ENCODE measurements at places on chromosomes 13 and 19.

DNA sequence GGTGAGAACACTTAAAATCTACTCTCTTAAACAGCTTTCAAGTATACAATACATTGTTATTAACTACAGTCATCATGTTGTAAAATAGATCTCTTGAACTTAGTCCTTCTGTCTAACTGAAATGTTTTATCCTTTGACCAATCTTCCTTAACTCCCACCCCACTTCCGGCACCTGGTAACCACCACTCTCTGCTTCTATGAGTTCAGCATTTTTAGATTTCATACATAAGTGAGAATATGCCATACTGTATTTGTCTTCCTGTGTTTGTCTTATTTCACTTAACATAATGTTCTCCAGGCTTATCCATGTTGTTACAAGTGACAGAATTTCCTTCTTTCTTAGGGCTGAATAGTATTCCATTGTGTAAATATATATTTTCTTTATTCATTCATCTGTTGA, 144.1 kb upstream of the TRPC4 start:
- no peak for DNase-seq

DNA sequence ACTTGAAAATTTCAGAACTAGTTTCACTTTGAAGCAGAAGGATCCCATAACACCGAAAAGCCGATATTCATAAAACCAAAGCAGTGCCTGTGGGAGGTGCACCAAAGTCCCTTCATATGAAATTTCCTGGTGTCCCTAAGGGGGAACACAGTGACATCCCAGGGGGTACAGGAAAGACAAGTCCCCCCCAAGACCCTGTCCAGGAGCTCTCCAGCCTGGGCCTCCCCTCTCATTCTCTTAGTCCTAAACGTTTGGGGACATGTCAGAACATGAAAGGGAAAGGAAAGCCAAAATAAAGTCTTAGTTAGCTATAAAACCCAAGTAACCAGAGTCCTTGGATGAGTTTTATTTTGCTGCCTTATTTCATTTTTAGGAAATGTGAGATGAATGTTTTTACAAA, 56.6 kb downstream of the MRPL57 start:
- DNase-seq = no peak

DNA sequence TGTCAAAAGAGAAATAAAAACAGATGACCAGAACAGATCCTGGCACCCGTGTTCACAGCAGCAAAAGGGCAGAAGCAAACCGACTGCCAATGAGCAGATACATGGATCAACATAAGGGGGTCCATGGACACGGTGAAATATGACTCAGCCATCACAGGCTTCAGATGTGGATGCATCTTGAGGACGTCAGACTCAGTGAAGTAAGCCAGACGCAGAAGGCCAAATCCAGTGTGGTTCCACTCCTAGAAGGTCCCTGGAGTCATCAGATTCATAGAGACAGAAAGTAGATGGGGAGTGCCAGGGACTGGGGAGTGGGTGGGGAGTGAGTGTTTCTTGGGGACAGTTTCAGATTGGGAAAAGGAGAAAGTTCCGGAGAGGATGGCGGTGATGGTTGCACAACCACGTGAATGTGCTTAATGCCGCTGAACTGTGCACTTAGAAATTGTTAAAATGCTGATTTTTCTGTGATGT, 28.8 kb upstream of the SEMA6B start:
- DNase-seq = no peak

DNA sequence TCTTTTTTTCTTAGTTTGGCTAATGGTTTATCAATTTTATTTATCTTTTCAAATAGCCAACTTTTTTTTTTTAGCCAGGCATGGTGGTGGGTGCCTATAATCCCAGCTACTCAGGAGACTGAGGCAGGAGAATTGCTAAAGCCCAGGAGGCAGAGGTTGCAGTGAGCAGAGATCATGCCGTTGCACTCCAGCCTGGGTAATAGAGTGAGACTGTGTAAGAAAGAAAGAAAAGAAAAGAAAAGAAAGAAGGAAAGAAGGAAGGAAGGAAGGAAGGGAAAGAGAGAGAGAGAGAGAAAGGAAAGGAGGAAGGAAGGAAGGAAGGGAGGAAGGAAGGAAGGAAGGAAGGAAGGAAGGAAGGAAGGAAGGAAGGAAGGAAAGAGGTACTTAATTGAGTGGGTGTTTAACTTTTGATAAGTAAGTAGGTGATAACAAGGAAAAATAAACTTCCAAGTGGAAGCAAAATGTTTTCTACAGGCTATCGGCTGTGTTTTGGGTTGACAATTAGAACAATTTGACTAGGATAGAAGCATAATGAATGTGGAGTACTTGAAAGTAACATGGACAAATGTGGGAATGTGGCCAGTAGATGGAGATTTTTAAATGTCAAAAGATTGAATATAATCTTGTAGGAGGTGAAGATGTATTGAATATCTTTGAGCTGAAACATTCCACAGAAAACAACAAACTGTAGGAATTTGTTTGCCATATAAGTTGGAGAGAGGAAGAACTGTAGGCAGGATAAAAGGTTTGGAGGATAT, 62.8 kb upstream of the MYO16 start:
- DNase-seq = no peak

- DNase-seq = no peak
Measured at GRCh38 chr13:73842626-73843025, 291.6 kb downstream of the KLF12 start.

DNA sequence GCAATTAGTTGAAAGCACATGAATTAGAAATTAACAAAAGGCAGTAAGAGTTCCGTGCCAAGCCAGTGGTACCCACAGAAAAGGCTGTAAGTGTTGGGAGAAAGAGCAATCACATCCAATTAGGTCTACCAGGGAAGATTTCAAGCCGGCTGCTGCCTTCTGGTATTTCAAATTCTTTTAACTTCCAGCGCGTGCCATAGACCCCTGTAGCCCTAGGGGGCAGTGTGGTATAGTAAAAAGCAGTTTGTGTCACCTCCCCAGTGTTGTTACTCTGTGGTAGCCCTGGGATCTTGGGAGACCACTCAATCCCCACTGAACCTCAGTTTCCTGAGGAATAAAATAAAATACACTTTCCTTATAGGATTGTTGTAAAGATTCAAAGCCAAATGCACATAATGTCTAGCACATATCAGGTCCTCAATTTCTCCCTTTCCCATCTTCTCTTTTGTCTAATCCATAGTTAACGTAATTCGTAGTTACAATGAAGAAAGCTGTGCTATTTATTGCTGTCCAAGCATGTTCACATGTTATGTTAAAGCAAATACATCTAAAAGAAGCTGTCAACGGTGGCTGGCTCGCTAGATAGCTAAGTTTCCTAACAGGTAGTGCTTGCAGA, 230.2 kb downstream of the TDRD3 start:
- DNase-seq = no peak

- DNase-seq = no peak
Measured at GRCh38 chr19:34193439-34193838, 21.1 kb downstream of the LSM14A start.

GRCh38 chr13:113992276-113993005, 18.6 kb upstream of the C13orf46 start:
- no peak for DNase-seq

DNA sequence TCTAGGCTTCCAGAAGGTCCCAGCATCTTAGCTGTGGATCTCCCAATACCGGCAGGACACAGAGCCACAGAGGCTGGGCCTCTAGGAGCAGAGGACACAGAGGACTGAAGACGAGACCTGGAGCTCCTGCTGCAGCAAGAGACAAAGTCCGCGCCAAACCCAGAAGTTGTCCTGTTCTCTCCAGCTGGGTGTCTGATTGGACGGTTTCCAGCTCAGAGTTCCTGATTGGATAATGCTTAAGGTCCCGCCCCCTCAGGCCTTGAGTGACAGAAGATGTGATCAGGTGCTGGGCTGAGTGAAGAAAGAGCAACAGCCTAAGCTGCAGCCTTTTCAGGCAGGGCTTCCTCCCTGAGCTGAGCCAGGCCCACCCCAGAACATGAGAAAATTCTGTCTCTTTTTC, 59.9 kb upstream of the ZNF85 start:
- no peak for DNase-seq

DNA sequence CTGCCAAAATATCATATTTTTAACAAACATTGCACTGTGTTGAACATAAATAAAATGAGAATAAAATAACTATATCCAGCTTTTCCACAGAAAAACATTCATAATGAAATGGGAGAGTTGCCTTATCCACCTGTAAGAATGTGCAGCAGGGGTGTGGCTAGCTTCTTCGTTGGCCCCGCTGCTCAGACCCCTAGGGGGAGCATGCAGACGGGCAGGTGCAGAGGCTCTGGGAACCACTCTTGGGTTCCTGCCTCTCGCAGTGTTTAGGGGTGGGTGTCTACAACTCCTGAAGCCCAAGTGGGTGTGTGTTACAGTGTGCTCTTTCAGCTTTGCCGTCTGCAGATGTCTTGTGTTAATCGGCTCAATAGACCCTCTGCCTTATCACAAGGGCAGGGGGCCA, 121.7 kb downstream of the SLITRK5 start:
- no peak for DNase-seq

- DNase-seq = no peak
Measured at GRCh38 chr13:68261105-68261504, 1031.0 kb upstream of the PCDH9 start.

DNA sequence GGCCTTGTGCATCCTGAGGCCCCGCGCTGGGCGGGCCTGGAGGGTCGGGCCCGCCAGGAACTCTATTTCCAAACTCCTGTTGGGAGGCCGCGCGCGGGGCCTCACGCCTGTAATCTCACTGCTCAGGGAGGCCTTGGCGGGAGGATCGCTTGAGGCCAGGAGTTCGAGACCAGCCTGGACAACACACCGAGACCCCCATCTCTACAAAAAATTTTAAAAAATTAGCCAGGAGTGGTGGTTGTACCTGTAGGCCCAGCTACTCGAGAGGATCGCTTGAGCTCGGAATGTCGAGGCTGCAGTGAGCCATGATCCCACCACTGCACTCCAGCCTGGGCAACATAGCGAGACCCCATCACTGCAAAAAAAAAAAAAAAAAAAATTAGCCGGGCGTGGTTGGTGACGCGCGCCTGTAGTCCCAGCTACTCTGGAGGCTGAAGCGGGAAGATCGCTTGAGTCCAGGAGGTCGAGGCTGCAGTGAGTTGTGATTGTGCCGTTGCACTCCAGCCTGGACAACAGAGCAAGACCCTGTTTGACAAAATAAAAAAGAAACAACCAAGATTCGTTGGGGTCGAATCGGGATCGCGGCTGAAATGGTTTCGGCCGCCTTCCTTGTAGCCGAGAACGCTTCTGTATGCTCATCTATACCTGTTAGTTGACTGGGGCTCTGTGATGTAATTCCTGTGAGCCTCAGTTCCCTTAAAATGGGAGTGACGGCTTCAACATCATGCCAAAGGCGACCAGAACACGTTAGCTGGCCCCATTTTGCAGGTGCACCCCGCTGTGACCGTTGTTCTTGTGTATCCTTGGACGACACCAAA, 636 bp downstream of the SF3A2 start:
- DNase-seq = no peak

- peak; percentile 64 for DNase-seq
Measured at GRCh38 chr19:33416307-33417215, 43.1 kb downstream of the CEBPG start.

DNA sequence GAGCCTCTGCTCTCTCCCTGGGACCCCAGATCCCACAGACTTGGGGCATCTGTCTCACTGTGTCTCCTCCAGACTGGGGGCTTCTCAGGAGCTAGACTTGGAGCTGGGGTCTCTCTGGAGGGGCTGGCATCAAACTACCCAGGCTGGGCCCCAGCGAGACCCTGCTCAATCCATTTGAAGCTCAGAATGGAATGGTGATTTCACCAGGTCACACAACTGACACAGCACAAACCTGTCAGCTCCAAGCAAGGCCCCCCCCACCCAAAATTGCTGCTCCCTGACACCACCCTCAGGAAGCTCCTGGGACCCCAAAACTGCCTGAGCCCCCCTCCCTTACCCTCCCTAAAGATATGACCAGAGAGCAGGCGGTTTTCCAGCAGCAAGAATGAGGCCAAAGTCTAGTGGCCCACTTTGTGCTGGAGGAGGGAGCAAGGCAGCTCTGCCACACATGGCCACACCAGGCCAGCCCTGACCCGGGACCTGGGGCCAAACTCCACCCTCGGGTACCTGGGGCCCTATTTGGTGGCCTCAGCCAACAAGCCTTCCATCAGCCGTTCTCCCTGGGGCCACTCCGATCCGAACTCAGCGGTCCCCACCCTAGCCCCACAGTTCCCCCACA, 2.4 kb downstream of the NR2F6 start:
- no peak for DNase-seq

DNA sequence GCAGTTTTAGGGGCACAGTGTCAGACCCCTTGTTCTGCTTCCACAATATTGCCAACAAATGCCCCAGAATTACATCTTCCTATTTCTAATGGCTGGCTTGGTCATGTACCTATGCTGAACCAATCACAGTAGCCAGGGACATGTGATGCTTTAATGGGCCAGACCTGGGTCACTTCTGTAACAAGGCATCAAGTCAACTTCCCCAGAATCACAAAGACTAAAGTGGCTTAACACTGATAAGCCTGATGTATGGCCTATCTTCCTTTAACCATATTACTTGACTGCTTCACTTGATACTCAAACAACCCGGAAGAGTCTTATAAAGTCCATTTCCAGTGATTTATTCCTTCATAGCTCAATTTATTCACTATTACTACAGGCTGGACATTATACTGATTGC, 19.6 kb downstream of the LNX2 start:
- DNase-seq = no peak

DNA sequence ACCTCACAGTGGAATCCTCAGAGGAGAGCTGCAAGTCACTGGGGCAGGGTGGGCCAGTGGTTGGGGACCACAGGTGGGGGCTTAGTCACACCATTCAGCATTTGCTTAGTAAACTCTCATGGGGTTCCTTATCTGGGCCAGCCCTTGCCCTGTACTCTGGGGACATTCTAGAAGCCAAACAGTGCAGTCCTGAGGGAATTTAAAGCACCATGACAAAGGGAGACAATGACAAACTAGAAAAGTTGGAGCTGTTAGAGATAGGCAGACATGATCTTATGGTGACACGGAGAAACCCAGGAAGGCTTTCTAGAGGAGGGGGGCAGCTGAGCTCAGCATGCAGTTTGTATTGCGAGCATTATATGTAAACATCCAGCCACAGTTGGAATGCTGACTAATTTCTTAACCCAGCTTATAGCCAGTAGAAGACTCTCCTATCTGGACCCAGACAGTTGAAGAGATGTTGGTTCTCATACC, 87.6 kb downstream of the ZNF429 start:
- DNase-seq = no peak

GRCh38 chr13:100490692-100491091, 97.9 kb downstream of the GGACT start:
- DNase-seq = no peak

GRCh38 chr19:15562861-15563260, 52.2 kb upstream of the CYP4F8 start:
- DNase-seq = no peak

GRCh38 chr13:46165485-46166223, 16.3 kb downstream of the LCP1 start:
- peak; percentile 68 for DNase-seq

DNA sequence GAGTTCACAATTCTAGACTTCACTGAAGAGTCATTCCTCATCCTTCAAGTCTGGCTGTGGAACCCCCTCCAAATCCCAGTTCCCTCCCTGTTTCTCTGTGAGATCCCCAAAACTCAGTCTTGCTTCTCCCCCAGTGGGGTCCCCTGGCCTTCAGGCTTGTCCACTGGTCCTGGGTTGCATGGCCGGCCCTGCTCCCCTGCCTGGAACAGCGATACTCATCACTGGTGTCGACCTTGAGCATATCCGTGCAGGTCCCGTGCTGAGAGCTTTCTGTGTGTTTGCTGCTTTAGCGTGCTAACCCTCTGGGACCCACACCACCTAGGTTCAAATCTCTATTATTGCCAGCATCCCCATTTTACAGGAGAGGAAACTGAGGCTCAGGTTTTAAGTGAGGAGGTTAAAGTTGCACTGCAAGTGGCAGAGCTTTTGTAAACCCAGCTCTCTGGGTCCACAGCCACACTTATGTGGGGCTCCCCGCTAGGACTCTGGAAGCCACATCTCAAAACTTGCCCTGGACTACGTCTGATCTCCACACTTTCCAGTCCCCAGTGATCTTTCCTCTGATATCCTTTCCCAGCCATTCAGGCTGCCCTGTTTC, 15.5 kb downstream of the LIPE start:
- no peak for DNase-seq

All from CD4-positive, alpha-beta T cell treated with Interleukin-17A for 1 hour (primary cell).